ENCODE measurements at places on chromosomes 5 and 9.

- DNase-seq: no peak
Observed at GRCh38 chr5:10323588-10324488, 16.1 kb upstream of the CMBL start.

DNA sequence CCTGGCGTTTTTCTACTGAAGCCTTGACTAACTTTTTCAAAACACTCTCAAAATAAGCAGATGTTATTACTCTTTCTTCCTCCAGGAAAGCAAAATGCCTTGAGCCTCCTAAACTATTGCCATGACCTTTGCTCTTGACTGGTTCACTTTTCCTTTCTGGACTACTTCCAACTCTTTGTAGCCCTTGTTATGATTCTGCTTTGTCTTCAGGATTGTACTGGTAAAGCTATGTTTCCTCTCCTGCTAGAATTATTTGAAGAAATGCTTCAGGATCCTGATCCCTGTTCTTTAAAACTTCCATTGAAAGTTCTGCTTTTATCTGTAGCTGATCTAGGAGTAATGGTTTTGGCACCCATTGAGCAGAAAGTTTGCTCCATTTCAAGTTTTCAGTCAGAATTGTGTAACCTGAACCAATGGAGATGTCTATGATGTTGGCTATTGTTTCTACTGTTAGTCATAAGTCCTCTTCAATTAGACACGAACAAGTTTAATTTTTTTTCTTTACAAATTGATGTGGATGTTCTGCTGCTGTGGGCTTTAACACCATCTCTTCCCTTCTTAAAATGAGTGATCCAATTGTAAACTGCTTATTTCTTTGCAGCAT is 1356.4 kb downstream of the EFNA5 start:
- DNase-seq: peak; percentile 40

DNA sequence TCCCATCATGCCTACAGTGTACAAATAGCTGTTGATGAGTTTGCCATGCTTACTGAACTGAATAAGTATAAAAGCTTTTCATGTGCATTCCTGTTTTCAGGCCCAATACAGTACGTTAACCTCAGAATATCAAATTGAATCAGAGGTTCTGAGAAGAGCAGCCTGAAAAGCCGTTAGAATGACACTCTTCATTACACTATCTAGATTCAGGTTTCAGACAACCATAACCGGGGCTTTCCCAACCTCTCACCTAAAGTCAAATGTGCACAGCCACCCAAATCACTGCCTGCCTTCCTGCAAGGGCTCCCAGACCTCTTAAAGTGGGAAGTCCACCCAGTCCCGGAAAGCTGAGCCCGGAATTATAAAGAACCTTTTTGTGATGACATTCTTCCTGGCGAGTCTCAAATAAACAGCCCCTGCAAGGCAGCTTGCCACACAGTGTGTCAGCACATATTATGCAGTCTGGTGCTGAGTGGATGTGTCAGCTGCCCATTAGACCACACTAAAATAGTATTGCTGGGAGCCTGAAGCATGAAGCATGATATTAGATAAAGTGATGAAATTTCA is 245.8 kb downstream of the TLE4 start:
- DNase-seq: no peak

DNA sequence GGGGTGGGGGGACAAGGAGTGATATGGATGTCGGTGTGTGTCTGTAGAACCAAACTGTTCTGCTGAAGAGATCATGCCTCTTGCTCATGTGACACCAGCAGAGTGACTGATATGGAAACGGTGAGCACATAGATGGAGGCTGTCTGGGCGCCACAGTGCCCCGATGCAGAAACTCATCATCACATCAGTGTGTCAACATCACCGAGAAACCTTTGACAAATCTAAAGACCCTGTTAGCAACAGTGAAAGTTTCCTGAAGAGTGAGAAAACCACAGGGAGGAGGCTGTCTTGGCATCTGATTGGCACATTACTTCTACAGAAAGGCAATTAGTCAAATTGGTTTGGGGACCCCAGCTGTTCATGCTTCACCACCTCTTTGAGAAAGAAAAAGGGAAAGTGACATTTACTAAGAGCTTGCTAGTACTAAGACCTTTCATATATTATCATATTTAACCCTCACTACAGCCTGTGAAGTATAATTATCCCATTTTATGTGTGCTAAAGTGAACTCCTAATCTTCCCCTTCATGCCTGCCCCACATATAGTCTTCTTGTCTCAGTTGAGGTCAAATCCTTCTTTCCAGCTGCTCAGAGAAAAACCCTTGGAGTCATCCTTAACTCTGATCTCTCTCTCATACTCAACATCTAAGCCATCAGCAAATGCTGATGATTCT is 25.6 kb downstream of the CSF2 start:
- DNase-seq: no peak

DNA sequence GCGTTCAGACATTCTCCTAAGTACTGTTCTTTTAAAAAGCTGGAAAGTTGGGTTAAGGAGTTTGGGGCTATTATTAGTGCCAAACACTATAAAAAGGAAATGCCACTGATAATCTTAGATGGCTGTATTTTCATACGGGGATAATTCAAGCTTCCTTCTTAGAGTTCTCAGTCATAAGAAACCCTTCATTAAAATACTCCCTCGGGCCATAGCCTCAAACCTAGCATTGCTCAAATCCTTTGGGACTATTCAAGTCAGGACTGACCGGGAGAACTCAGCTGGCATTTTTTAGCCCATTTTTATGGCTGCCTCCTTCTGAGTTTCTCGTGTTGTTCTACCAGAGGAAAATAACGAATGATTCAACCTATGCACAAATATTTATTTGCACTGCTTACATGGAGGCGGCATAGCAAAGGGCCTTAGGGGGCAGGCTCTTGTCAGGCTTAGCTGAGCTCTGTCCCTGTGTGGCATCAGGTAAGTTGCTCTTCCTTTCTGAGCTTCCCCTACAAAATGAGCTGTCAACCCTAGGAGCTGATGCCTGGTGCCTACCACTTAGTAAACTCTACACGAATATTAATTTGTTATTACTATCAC is 33.5 kb upstream of the ADAM19 start:
- peak; percentile 11 for DNase-seq

GRCh38 chr5:10455277-10455670 is 13.6 kb downstream of the ROPN1L start:
- DNase-seq: no peak

GRCh38 chr5:56525113-56525512 is 290.2 kb upstream of the MAP3K1 start:
- DNase-seq: peak; percentile 56

Data from HT-29 (cell line).